RPMI8226 (cell line): ENCODE measurements at places on chromosomes 4 and X.

DNA sequence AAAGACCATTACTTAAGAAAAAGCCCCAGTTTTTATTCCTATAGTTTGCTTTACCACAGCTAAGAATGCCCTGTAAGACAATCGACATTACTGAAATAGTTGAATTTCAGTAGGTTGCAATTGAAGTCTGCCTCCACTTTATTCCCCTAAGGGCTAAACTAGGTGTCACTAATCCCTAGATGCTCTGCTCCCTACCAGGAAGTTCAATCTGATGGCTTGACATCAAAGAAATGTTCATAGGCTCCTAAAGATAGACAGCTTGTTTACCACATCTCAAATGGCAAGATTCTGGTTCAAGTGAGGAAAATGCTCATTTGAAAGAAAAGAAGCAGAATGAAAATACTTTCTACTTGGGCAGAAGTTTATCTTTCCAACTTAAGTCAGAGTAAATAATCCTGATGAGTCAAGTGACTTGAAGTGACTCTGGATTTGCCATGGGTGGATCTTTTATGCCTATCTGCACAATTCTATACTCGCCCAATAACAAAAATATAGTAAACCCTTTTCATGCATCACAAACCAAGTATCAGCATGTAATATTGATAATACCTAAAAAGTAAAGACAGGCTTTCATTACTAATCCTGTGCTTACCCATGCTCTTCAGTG lies 117.2 kb downstream of the SH3RF1 start:
- no peak for DNase-seq

GRCh38 chr4:88792268-88792781 lies 94.7 kb upstream of the NAP1L5 start:
- DNase-seq, result no peak

DNA sequence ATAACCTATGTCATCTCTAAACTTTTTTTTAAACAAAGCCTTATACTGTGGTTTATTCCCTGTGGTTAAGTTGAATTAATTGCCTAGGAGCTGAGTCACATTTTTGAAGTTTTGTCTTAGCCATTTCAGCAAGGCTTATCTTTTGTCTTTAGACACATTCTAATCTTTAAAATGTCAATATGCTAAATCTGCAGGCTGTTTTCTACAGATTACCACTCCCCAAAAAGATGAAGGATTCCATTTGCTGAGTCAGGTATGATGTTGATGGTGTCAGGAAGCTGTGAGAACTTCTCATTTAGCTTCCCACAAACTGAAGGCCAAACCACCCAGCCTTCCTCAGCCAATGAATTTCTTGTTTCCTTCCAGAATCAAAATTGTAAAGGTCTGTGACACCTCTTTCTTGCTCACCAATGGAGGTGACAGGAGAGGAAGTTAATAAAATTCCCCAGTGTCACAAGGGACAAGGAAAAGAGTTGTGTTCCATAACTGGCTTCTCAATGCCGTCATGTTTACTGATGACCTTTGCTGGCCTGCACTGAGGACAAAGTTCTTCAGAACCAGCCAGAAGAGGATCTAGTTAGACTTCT lies 3.7 kb upstream of the CXCL6 start:
- no peak for DNase-seq

DNA sequence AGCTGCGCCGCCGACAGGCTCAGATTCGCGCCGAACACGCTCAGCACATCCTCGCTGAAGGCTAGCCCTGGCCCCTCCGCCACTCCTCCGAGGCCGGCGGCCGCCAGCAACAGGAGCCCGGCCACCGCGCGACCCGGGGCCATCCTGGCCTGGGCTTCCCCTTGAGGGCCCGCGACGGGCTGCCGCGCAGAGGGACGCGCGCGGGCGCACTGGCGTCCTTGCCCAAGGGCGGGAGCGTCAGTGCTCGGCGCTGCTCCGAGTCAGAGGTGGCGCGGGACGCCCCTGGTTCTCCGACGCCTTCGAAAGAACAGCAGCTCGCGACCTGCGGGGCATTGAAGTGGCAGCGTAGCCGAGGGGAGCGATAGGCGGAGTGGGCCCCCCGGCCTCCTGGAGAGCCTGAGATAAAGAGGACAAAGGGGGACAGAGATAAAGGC lies 745 bp downstream of the SLC39A8 start:
- peak; percentile 72 for DNase-seq

- DNase-seq, result no peak
Measured at GRCh38 chrX:150148749-150149672, 210.7 kb upstream of the EOLA2 start.

DNA sequence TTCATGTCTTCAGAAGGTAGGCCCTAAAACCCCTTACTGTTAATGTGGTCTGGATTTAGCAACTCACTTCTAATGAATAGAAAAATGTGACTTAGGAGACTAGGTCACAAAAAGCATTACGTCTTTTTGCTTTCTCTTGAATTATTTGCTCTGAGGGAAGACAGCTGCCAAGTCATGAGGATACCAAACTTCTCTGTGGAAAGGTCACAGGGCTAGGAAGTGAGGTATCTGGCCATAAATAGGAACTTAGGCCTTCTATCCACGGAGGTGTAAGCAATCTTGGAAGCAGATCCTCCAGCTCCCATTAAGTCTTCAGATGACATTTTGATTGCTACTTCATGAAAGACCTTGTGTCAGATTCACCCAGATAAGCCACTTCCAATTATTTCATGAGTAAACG lies 120.6 kb downstream of the JADE1 start:
- no peak for DNase-seq

DNA sequence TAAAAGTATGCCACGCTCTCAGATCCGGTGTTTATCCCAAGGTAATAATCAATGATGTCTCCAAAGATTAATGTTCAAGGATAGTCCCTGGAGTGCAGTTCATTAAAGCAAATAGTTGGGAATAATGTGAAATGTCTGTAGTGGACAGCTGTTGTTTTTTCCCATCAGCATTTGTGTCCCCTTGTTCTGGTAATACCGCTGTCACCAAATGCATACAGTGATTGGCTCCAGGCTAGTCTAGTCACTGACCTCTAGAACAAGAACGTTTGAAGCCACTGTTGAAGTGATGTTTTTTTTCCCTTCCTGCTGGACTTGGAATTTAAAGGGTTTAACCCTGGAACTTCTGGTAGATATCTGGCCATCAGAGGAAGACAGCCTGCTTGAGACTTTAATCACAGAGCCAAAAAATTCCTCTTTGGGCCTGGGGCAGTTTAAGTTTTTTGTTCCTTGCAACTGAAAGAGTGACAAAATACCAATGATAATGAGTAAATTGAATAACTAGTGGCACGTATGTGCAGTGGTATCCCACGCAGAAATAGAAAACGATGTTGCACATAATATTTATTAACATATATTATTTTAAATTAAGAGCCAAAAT lies 30.6 kb downstream of the HSD17B11 start:
- DNase-seq, result no peak

- DNase-seq, result no peak
Measured at GRCh38 chrX:149221230-149221629, 283.9 kb downstream of the IDS start.

GRCh38 chr4:6095023-6095752 lies 77.0 kb upstream of the C4orf50 start:
- DNase-seq, result no peak

- DNase-seq, result peak; percentile 43
Measured at GRCh38 chr4:101355246-101355645, 7.9 kb upstream of the PPP3CA start.

DNA sequence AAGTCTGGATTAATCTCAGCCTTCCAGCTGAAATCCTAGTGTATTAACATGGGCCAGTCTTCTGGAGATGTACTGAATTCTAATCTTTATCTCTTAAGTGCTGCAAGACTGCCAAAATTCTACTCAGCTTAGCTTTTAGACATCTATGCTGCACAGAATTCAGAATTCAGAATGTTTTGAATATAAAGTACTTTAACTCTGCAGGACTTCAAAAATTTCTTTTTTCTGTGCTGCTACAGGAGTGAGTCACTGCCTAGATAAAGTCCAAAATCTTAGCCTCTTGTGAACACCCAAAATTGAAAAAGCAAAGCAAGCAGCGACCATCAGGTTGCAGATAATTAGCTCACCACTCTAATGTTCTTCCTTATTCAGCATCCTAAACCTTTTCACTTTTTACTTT lies 1092.6 kb upstream of the PCDH10 start:
- DNase-seq, result no peak

- peak; percentile 15 for DNase-seq
Measured at GRCh38 chrX:103248553-103248952, 6.4 kb downstream of the TCEAL8 start.

- DNase-seq, result peak; percentile 11
Measured at GRCh38 chr4:108834835-108835384, 72.1 kb upstream of the ETNPPL start.

- DNase-seq, result no peak
Measured at GRCh38 chr4:40337523-40337922, 2.4 kb downstream of the CHRNA9 start.

- no peak for DNase-seq
Measured at GRCh38 chrX:136745215-136746173, 35.2 kb downstream of the ARHGEF6 start.

DNA sequence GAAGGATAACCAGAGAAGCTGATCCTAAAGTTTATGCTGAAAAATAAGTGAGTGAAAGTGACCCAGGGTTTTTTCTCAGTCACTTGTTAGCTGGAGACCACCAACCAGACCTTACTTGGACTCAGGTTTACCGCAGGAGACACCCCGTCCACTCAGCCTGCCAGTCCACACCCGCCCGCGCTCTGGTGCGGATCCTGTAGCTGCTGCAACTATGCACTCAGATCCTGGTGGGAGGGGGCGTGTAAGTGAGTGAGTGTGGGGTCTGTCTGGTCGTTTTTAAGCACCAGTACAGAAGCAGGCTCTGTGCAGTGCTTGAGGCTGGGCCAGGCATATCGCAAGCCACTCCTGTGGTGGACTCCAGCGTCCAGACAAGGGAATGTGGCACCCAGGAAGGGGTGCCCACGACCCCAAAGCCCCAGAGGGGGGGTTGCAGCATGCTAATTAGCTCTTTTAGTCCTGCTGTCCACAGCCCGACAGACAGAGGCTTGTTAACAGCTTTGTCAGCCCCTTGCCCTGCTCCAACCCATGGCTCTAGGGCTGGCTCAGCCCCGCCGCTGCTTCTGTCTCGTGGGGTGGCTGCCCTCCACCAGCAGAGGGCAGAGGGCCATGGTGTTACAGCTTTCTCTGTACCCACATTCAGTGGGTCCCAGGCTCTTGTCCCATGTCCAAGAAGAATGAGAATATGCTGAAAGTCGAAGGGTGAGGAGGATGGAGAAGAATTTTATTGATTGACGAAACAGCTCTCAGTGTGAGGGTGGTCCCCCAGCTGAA lies 40.4 kb upstream of the PPP1R2C start:
- DNase-seq, result peak; percentile 3

DNA sequence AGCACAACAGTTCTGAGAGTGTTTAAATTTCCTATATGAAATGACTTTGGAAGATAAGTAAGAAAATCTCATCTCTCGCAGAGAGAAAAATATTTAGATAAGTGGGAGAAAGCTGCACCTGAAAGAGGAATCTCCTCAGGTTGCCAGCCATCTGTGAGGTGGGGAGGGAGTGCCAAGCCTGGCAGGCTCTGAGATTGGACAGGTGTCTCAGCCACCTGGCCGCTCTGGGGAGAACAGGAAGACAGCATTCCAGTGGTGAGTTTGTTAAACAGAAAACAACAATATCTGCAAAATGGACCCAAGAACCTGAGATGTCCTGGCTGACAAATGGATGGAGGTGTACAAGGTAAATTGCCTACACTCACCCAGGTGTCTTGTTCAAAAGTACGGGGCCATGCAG lies 31.3 kb downstream of the EMCN start:
- DNase-seq, result peak; percentile 41

GRCh38 chrX:57241967-57242366 lies 44.5 kb upstream of the FAAH2 start:
- DNase-seq, result no peak

GRCh38 chr4:52329894-52330293 lies 278.8 kb downstream of the SPATA18 start:
- DNase-seq, result no peak

- no peak for DNase-seq
Measured at GRCh38 chrX:133369065-133369464, 46.2 kb downstream of the GPC4 start.

DNA sequence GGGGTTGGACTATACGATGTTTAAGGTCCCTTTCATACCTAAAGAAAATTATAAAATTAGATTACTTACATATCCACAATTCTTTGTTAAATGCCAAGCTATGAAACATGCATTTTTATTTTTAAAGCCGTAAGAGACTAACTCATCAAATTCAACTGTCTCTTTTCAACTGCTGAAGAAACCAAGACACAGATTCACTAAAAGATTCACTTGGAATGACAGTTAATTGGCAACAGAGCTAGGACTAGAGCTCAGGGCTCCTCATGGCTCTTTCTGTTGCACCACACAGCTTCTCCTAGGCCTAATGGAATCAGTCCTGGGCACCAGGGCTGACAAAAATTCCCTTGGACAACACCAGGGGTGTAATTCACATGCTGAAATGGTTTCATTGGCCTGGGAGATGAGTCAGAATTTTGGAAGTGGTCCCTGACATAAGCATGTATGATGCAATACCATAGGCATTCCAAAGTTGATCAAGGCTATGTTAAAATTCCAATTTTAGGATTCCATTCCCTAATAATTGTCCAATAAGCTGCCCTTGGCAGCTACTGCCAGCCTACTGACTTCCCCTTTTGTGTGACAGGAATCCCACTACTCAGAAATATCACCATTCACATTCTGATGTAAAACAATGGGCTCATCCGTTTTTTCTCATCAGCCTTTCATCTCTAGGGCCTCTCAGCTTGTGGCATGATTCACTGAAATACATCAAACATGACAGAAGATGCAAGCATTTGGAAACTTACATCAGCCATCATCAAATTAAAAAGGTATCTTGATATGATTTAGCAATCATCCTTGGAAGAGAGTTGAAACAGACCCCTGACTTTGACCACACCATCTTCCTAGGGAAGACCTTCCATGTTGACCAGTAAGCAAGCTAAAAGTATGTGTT lies 54.2 kb downstream of the PLAC1 start:
- no peak for DNase-seq

GRCh38 chrX:13923289-13923688 lies 106.4 kb upstream of the GPM6B start:
- no peak for DNase-seq

DNA sequence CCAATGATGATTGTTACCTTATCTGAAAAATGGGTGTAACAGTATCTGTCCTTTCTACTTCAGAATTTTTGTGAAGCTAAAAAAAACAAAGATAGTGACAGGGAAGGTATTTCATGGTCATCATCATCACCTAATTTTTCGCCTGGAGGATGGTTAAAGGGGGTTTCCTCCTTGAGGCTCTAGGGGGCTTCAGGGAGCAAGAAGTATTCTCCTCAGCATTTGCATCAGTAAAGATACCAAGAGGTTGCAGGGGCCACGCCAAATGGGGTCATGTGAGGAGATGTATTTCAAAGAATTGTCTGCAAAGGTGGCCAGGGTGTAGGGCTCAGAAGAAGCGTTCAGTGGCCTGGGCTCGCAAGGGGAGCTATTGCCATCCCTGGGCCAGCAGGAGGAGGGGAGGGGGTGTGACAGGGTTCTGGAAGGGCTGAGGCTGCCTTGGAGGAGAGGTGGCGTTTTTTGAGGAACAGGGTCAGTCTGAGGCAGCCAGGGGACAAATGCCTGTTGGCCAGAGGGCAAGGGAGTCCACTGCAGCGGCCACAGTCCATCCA lies 7.3 kb upstream of the NSG1 start:
- DNase-seq, result no peak
